ENCODE measurements at places on chromosomes 13 and 19.

DNA sequence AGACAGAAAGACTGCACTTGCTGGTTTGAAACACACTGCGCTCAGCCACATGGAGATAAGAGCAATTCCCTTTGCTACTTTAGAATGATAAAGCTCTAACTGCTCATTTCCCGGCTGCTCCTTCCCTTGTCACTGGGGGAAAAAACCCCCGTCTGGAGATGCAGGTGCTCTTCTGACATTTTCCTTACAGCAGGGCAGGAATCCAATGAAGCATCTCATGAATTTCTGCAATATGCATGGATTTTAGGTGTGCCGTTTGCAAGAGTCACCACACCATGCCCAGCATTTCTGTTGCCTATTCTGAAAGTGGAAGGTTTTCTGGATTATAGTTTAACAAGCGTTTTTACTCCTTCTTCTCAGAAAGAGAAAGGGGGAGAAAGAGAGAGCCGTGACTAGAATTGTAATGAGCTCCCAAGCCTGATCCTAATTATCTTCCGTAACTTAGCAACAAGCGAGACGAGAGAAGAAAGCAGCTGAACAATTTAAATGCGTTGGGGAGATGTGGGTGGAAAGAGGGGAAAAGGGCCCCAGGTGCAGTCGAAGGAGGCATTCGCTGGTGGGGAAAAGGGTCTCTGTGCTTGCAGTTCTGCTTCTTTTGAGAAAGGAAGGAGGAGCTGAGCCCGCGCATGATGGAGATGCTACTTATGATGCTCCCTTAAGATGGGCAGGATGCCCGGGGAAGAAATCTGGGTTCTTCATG lies 76.6 kb upstream of the SPATA13 start:
- no peak for DNase-seq

- no peak for DNase-seq
Measured at GRCh38 chr19:12727745-12728433, 4.2 kb upstream of the TNPO2 start.

- DNase-seq, result no peak
Measured at GRCh38 chr19:54282686-54283470, 2.0 kb upstream of the LILRB2 start.

DNA sequence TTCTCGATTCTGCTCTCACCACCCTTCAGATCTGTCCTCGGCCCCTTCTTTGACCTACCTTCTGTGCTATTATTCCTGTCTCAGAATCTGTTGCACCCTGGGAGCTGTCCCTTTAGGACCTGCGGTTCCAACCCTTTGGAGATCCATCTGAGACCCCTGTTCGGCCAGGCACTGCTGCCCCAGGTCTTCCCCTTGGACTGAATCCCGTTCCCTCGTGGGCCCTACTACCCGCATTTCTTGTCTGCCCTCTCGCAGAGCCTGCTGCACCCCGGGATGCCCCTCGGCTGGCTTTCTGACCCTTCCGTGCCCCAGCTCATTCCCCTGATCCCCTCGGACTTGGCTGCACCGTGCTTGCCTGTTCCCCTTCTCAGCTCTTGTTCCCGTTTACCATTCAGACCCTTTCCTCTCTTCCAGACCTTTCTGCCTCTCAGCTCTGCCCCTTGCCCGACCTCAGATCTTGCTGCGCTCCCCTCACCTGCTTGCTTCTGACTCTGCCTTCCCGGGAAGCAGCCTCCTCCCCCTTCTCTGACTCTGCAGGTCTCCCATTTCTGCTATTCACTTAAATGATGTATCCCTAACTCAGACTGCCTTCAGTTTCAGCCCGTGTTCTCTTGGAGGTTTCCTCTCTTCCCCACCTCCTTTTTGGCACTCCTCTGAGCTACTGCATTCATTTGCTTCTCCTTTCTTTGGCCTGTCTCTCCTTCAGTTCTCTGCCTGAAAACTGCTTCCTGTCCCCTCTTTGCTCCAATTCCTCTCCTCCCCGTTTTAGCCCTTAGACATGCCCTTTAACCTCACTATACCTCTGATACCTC lies 1.1 kb downstream of the ARHGAP35 start:
- DNase-seq, result no peak

DNA sequence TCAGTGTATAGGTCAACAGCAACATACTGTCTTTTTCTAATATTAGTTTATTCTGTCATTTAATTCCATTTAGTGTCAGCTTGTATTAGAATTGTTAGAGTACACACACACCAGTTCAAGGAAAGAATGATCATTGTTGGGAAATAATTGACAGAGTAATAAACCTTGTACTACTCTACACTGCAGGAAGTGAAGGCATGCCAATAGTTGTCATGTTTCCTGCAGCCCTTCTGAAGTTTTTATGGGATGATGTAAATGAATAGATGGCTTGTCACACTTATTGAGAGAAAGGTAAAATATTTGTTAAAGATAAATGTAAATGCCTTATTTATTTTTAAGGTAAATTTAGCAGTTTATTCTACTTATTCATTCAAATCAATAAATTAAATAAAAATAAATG lies 306.9 kb upstream of the KLHL1 start:
- no peak for DNase-seq

DNA sequence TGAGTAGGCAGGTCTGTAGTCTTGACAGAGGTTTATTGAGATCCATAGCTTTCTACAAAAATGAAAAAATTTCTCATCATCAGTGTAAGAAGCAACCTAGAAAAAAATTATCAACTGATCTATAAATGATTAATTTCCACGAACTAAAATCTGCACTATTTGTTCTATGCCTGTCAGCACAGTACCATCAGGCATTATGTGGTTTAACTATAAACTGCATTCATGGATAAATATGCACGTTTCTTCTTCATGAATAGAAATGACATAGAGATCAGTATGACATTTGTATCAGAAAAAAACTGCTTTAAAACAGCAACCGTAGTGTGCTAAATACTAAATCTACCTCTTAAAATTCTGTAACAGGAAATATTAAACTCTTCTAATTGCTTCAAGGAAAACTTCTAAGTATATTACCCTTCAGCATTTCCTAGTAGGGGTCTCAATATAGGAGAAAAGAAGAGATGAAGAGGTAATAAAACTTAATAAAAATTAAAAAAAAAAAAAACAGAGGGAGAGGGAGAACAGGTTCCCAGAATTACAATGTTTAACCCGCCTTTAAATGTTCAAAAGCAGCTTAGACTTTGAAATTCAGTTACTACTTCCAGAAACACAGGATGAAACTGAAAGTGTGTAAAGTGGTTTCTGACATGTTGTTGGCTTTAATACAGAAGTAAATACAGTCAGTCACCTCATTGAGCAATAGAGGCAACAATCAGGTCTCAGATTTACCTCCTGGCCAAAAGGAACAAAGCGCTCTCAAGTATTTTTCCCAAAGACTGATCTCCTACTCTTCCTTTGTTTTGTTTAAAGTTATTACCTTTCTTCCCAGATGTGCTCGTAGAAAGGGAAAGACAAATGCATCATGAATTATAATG lies 144.4 kb downstream of the DIAPH3 start:
- no peak for DNase-seq

DNA sequence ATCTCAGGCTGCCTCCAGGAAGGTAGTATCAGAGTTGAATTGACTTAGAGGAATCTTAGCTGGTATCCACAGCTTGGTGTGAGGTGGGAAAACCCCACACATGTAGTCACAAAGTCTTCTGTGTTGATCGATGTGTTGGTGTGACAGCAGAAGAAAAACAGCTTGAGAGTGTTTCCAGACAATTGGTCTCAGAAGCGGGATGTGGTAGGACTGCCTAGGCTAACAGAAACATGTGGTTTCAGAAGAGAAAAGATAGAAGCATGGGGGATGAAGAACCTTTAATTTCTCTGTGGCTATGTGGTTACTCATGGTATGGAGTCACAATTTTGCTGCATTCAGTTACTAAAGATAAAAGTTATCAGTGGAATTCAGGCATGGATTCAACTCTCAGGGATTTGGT lies 134.7 kb upstream of the SLITRK5 start:
- DNase-seq, result no peak
